NCI-H146 (cell line): ENCODE measurements at places on chromosomes 6 and 20.
A peak's percentile ranks its signal among the peaks of the same experiment; 100 is the strongest.

GRCh38 chr6:52394251-52394666, 25.9 kb upstream of the EFHC1 start:
- DNase-seq = no peak

- DNase-seq = no peak
These were observed 15.7 kb downstream of the ATP9A start for GRCh38 chr20:51752343-51752951.

DNA sequence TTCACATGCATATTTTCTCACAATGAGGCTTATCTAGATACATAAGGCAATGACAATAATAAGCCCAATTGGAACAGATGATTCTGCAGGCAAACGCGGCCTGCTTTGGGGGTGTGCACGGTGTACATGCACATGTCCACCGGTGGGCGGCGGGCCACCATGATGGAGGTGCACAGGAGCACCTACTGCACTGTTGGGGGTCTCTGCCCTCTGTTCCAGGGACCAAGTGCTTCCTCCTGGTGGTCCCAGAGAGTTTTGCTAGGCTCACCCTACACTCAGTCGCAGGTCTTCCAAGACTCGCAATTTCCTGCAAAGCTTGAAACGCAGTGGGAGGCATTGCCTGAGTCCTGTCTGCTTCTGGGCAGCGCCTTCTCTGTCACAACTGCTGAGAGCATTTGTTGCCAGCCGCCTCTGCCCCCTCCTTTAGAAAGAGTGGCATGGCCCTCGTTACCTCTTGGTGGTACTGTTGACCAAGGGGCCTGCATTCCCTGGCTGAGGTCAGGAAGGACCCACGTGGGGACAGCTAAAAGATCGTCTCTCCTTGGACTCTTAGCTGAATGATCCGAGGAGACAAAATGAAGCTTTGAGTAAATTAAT, 135.3 kb downstream of the ERMARD start:
- DNase-seq = no peak

DNA sequence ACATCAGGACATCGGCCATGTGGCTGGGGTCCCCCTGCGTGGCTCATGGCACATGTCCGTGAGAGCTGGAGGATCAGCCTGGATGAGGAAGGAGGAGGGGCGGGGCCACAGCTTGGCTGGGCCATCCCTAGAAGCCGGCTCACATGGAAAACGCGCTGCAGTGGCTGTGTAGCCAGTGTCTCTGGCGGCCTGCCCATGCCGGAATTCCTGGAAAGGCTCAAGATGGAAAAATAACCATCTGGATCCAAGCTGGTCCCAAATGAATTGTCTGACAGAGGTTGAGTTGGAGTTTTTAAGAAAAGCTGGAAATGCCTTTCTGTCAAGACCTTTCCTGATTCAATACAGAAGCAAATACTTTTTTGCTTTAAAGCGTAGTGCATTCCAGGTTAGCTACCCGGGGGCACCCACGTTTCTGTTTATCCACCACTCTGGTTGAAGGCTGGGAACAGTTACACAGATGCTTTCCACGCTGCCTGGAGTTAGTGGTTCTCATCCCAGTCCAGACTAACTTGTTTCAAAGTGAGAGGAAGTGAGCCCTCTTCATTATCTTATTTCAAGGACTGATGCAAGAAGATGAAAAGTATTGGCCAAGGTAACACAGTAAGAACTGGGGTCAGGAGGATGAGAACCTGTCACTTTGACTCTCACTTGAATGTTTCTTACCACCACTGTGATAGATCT, 99.0 kb downstream of the GMPR start:
- no peak for DNase-seq

GRCh38 chr20:22814471-22815205, 220.5 kb upstream of the SSTR4 start:
- DNase-seq = no peak

DNA sequence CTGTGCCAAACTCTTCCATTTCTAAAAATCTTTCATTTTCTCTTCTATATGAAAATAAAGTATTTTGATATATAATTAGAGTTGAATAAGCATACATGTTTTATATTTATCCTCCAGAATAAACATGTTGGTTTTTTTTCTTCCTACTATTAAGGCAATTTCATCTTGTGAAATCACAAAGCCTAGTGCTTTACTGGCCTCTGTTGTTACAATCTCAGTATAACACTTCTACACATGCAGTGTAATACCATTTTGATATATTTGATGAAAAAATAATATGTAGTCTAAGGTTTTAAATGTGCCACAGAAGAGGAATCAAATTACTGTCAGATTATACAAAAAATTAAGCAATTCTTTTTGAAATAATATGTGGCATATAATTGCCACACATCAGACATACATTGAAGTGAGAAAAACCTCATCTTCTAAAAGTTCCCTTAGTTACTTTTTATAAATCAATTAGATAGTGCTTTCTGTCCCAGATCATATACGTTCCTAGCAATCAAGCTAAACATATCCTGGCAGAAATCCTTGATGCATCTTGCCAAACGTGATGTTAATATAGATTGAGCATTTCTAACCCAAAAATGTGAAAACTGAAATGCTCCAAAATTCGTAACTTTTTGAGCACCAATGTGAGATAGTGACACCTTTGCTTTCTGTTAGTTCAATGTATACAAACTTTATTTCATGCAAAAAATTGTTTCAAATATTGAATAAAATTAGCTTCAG, 225.1 kb upstream of the MANEA start:
- DNase-seq = peak; percentile 7

- peak; percentile 78 for DNase-seq
These were observed 637 bp downstream of the ARID1B start for GRCh38 chr6:156777577-156778453.
